ENCODE measurements at places on chromosomes 1 and 21.

DNA sequence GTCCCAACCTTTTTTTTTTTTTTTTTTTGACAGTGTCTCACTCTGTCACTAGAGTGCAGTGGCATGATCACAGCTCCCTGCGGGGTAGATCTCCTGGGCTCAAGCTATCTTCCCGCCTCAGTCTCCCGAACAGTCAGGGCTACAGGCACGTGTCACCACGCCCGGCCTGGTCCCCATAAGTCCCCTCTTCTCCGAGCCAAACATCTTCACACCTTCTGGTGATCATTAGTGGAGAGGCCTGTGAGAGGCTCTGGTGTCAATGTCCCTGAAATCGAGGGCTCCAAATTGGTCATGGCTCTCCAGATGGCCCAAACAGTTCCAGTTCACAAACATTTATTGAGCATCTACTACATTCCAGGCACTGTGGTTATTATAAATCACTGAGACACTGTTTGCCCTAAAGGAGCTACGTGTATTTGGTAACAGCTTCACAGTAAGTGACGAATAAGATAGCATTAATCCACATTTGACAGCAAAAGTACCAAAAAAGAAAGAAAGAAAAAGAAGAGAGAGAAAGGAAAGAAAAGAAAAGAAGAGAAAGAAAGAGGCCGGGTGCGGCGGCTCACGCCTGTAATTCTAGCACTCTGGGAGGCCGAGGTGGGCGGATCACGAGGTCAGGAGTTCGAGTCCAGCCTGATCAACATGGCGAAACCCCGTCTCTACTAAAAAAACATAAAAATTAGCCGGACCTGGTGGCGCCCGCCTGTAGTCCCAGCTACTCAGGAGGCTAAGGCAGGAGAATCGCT, 867 bp upstream of the TIMM17A start:
- DNase-seq: no peak

GRCh38 chr1:228555074-228555994, 68.2 kb downstream of the RNF187 start:
- peak; percentile 16 for DNase-seq

GRCh38 chr1:178540204-178540603, 27.3 kb downstream of the TEX35 start:
- DNase-seq: no peak

- no peak for DNase-seq
Observed at GRCh38 chr1:160656737-160657136, 9.9 kb upstream of the SLAMF1 start.

- no peak for DNase-seq
Observed at GRCh38 chr21:18026359-18026758, 207.2 kb upstream of the C21orf91 start.

DNA sequence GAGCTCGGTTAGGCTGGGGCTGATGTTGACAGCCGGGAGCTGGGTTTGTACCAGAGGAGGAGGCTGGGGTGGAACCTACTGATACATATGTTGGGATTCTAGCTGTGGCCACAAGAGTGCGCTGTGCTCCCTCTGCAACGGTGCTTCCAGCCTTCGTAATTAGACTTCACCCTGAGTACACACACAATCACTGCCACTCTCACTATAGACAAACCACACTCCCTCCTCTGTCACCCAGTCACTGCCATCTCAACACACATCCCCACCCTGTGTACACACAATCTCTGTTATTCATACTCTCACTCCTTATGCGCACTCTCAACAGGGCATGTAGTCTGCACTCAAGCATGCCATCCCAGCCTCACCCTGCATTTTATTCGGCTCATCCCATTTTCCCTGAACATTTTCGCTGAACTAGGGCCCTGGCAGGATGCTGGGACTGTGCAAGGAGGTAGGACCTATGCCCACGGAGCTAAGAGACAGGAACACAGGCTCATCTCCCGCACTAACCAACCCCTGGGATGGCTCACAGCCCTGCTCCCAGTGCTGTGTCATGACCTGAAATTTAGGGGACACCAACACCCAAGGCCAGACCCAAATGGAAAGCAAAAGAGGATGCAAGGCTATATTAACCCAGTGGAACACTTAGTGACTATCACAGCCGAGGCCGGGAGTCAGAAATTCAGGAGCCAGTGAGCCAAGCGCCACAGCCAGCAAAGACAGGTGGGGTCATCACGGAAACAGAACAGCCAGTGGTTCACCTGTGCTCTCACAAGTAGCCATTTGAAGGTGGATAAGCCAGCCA, 5.7 kb downstream of the GJB3 start:
- DNase-seq: peak; percentile 48

DNA sequence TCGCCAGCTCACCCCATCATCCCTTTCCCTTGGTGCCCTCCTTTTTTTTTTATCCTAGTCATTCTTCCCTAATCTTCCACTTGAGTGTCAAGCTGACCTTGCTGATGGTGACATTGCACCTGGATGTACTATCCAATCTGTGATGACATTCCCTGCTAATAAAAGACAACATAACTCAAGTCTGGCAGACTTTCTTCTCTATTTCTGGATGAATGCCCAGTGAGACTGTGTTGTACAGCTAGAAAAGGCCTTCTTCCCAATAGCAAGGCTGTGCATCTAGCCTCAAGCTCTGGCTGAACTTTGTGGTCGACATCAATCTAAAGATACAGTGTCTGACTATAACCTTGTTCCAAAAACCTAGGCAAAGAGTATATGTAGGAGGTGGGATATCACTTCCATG, 6.4 kb downstream of the IL24 start:
- no peak for DNase-seq

- DNase-seq: no peak
Observed at GRCh38 chr1:89939059-89939570, 55.8 kb upstream of the ZNF326 start.

GRCh38 chr1:201968202-201968925, 13.1 kb downstream of the TIMM17A start:
- no peak for DNase-seq

- DNase-seq: peak; percentile 45
Observed at GRCh38 chr1:38029685-38030511, 16.7 kb downstream of the POU3F1 start.

GRCh38 chr1:206039046-206039973, 13.7 kb upstream of the RHEX start:
- DNase-seq: no peak

- no peak for DNase-seq
Observed at GRCh38 chr21:44405948-44406872, 49.1 kb upstream of the LRRC3 start.

DNA sequence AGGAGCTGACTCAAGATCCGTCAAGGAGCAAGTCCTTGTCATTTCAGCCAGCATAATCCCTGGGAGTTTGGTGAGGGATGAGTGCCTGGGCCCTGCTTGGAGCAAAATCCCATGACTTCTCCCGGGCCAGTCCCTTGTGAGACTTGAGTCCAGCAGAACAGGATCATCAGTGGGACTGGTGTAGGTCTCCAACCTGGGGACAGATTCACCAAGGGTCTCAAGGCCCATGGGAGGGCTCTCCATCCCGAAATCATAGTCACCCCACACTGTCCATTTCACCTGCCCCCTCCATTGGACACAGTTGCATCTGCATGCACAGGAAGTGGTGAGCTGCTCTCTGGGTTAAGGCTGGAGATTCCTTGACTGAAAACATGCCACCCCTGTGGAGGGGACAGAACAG, 178.2 kb downstream of the FOXD2 start:
- DNase-seq: no peak
